CD4-positive, alpha-beta T cell (primary cell): ENCODE measurements at places on chromosomes 12 and 14.

DNA sequence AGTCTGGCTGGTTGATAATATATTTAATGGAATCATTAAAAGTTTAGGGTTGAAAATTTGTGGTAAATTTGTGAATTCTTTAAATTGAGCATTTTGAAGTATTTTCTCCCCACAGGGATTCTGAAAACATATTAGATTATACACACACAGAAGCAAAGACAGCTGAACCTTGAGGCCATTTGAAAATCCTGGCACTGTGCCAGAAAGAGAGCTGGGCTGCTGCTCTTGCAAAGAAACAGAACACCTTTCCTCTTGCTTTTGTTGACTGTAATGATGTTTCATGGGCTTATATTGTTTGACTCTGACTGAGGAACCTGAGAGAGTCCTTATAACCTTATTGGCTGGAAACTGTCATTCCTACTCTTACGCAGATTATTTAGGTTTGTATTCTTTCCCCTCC is 4.8 kb downstream of the RNF34 start:
- DNase-seq, result peak; percentile 41

GRCh38 chr12:66367015-66367667 is 64.8 kb downstream of the HELB start:
- no peak for DNase-seq

GRCh38 chr14:20614038-20614840 is 23.1 kb upstream of the RNASE12 start:
- peak; percentile 33 for DNase-seq

- no peak for DNase-seq
Observed at GRCh38 chr12:58425481-58426392, 484.4 kb downstream of the ATP23 start.

- DNase-seq, result peak; percentile 80
Observed at GRCh38 chr14:20631023-20631879, 10.2 kb downstream of the OR6S1 start.

DNA sequence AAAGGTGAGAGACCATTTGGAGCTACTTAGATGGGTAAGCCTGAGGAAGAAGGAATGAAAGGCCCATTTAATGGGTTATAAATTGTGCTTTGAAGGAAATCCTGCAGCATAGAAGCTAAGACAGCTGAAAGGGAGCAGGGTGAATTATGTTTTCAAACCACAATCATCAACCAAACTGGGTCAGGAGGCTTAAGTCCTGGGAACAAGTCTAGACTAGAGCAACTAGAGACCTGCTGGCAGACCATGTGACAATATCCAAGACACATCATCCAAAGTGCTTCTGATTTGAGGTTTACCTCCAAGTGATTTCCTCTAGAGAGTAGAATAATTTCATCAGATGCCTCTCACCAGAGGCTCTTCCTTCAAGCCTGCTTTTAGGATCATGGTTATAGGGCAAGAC is 53.7 kb downstream of the MAP3K9 start:
- no peak for DNase-seq

- no peak for DNase-seq
Observed at GRCh38 chr12:3747543-3747942, 5.4 kb downstream of the CRACR2A start.

- peak; percentile 64 for DNase-seq
Observed at GRCh38 chr12:47742253-47742825, 16.3 kb downstream of the RAPGEF3 start.

DNA sequence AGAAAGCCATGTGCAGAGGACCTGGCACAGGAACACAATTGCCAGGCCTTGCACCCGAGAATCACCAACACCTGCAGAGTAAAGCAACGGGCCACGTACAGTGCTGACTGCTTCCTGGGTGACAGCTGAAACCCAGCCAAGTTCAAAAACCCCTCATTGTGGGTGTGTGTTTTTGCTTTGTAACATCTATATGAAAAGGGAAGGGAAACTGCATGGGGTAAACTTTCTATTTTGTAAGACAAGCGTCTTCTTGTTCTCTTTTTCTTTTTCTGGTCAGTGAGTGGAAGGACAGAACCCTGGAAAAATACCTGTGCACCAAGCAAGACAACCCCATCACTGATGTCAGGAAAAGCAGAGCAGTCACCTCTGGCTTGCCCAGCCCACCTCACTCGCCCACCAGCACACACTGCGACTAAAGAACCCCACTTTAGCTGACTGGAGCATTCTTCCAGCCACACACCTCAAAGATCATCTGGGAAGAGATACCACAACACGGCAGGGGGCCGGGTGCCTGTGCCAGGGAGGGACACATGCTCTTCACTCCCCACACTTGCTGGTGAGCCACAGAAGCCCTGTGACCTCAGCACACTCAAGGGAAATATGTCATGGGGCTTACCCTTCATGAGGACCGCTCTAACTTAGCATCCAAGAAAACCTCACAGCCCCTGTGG is 172.3 kb downstream of the NDUFA12 start:
- no peak for DNase-seq

DNA sequence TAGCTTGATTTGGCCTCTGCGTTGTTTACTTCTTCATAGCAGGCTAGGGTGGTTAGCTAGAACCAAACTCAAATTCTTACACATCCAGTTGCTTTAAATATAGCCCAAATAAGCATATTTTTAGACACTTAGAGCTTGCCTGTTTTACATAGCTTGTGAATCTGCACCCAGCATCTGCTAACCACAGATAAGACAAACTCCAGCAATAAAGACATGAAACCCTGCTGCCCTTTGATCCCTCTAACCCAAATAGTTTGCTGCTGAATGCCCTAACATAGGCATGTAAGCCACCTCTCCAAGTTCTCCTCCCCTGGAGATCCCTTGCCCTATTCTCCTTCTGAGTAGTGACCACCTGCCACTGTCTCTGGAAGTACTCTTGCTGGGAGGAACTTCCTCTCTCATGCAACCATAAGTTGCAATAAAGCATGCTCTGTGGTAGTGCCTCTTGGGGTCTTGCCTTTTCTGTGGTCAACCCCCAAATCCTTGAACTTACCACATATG is 185.6 kb downstream of the TMEM117 start:
- DNase-seq, result no peak

DNA sequence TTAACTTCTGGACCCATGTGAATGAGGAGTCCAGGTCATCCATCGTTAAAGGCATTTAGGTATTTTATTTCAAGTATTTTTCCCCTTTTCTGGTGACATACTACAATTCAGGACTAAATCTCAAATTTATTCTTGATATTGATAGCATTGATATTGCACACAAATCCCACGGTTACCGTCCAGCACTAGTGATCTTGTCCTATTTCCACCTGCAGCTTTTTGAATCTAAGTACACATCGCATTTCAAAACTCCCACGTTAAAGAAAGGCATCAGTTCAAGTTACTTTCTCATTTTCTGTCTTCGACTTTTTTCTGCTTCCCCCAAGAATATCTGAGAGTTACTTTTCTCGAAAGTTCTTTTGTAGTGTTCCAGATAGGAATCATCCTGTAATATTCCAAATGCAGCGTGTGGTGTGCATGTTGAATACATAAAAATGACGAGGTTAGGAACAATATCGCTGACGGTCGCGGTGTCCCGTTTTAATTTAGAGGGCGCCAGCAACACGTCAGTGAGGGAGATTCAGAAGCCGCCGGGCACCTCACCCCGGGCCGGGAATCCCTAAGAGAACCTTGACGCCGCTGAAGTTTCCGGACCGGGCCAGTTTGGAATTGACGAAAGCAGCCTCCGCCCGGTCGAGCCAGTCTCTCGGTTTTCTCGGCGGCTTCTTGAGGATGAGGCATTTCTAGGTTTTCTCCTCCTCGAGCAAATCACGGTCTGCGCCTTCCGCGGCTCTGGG is 569 bp upstream of the RGS6 start:
- DNase-seq, result no peak

- no peak for DNase-seq
Observed at GRCh38 chr14:58249611-58250010, 5.0 kb downstream of the PSMA3 start.

- DNase-seq, result no peak
Observed at GRCh38 chr12:10690906-10691305, 17.1 kb upstream of the STYK1 start.

DNA sequence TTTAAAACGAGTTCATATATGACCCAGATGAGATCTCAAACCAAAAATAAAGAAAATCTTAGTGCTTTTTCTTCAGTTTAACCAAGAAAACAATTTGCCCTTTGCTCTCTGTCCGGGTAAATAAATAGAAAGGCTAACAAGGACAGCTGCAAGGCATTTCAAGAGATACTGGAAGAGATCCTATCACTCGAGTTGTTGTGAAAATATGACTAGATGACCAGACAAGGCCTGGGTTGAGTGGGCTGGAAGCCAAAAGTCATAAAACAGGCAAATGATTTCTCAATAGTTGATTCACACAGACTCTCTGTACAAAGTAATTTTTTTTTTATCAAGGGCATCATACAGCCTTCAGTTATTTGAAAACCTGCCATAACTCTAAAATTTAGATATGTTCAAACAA is 55.9 kb upstream of the AVPR1A start:
- no peak for DNase-seq

- DNase-seq, result no peak
Observed at GRCh38 chr12:52395761-52396434, 10.2 kb downstream of the KRT82 start.

DNA sequence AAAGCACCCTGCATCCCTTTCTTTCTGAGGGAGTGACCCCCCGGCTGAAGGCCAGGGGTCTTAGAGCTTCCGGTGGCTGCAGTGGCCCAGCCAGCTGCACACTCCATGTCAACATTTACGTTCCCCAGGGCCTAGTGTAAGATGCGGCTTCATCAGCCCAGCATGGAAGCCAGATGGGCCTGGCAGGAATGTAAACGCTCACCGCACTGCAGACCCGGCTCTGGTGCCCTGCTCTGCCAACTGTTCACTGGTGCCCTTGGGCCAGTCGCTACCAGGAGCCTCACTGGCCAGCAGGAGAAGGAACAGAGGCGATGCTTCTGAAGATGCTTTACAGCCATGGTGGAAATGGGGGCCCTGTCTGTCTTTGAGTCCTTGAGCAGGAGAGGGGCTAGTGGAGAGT is 8.6 kb upstream of the TMEM119 start:
- DNase-seq, result no peak

GRCh38 chr12:45302621-45303369 is 86.9 kb downstream of the ANO6 start:
- no peak for DNase-seq

GRCh38 chr14:73741876-73742519 is 27.8 kb upstream of the PNMA1 start:
- no peak for DNase-seq

DNA sequence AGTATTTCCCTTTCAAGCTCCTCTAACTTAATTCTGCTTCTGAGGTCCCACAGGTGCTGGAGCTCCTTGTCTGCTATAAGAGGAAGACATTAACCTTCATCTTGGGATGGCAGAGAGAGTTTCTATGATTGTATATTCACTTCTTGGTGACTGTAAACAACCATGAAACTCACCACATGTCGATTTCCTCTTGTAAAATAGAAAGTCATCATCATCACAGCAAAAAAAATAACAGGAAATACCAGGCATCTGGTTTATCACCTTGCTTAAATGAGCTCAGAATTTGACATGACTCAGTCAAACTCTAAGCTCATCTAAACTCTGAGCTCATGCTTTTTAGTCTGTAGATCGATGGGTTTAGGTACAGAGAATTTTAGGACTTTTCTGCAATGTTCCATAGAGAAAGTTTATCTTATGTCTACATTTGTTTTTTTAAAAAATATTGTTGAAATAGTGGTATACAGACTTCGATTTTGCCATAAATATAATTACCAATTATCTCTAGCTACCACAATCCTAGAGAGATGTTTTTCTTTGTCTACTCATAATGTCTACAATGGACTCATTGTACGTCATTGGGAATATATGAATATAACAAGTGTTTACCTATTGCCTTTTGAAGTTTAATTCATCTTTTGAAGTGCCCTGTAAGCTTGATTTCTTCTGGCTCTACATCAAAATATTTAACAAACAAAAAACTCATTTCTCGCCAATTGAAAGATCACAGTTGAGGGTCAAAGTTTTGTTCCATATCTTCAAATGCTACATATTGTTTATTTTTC is 58.4 kb downstream of the IGF1 start:
- DNase-seq, result no peak

DNA sequence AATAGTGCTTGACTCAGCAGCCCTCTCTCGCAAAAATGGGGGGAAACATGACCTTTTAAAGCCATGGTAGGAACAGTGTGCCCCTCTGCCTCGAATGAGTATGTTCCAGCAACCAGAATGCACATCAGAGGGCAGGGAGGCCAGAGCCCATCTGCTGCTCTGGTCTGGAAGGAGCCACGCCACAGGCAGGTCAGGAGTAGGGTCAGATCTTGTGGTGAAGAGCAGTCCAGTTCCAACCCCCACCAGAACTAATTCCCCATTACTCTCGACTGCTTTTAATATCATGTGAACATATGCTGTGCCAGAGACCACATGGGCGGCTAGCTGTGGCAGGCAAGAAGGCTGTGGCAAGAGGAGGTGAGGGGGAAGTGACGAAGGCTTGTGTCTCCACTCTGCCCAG is 34.6 kb upstream of the TMX1 start:
- DNase-seq, result no peak

DNA sequence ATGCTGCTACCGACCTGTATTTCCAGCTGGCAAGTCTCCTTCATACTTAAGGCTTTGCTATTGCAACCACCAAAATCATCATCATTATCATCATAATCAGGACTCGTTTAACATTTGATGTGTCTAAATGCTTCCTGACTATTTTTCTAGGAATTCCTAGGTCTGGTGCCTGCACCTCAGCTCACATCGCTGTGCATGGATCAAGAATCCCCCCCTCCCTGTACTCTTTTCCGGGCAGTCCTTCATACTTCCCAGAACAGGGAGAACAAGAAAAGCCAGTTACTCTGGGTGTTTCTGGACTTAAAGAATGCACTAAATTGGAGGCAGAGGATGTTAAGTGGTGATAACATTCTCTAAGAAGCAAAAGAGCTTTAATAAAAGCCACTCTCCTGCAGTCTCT is 9.4 kb downstream of the ERP27 start:
- no peak for DNase-seq

GRCh38 chr12:62361048-62361447 is 100.8 kb downstream of the USP15 start:
- no peak for DNase-seq

DNA sequence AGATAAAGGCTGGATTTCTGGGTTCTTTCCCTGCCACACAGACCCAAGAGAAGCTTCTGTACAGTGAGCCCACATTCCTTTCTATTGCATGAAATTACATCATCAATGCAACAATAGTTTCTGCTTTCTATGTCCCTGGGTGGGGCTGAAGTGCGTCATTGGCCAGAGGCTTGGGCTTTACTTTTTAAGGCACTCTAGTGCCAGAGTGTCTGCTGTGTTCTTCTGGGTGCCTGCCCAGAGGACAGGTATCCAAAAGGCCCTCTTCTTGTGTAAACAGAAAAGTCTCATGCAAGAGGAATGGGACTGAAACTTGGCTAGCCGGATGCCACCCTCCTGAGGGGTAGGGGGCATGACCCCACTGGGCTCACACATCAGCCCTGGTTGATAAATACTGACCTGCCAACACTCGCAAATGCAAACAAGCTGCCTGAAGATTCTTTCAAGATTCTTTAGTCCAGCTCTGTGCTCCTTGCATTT is 5.9 kb downstream of the KRT86 start:
- DNase-seq, result no peak
